ENCODE measurements at places on chromosomes 7 and 10.

GRCh38 chr10:106872176-106872575, 292.3 kb downstream of the SORCS1 start:
- DNase-seq = no peak

DNA sequence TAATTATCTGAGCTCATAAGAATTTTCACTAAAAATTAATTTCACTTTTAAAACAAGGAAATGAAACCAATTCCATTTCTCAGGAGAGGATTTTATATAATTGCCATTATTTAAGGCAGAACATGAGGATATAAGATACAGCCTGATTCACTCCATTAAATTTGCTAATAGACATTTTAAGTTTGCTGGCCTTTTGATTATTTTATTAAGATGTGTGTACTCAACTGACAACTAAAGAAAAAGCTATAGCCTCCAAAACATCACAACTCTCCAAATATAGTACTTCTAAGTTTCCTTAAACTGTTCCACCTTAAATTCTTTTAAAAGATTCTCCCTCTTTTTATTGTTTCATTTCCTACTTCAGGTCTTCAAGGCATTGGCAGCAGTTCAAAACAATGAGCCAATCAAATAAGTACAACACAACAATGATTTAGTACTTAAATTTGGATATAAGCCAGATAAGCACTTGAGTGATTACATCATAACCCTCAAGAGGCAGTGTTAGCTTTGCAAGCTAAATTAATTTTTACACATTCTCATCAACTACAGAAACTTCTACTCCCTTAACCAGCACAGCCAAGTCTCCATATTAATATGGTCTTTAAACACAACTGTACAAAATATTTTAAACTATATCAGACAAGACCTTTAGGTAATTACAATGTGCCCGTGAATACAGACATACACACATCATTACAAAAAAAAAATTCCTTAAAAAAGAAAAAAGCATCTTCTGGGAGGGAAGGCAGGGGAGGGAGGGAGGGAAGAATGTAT, 121.8 kb downstream of the KMT2C start:
- DNase-seq = peak; percentile 67

DNA sequence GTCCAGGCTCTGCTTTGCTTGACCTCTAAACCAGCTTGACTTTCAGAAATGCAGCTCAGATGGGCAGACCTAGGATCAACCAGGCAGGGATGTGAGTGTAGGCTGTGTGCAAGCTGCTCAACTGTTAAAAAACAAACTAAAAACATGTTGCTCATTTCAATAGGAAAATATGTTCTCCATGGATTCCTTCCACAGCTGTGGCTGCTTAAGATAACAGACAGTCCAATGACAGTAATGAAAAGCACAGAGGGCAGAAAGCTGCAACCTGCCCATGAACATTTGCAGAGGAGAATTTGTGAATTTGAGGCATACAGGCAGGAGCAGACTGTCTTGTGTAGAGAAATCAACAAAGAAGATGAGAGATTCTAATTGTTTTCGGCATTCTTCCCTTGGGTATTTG, 534.2 kb downstream of the CCSER2 start:
- no peak for DNase-seq

GRCh38 chr7:33809228-33809627, 96.1 kb upstream of the BMPER start:
- DNase-seq = peak; percentile 7

DNA sequence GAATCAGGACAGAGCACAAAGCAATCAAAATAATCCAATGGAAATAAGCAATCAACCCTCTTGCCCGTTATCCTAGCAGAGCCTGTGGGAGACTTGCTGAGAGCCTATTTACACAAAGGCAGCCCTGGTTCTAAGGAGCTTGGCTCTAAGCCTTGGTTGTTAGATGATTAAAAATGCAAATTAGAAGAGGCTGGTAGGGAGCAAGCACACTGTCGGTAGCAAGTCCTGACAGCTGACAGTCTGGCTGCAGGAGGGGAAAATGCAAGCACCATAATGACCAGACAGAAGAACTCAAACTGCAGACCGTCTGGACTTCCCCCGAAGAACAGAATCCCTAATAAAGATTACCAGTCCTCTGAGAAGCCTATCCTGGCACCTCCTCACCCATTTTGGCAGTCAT, 131.8 kb upstream of the CTTNBP2 start:
- peak; percentile 78 for DNase-seq

- no peak for DNase-seq
Measured at GRCh38 chr7:1645476-1645875, 24.6 kb upstream of the ELFN1 start.

GRCh38 chr10:88343761-88344484, 239.2 kb downstream of the RNLS start:
- no peak for DNase-seq

DNA sequence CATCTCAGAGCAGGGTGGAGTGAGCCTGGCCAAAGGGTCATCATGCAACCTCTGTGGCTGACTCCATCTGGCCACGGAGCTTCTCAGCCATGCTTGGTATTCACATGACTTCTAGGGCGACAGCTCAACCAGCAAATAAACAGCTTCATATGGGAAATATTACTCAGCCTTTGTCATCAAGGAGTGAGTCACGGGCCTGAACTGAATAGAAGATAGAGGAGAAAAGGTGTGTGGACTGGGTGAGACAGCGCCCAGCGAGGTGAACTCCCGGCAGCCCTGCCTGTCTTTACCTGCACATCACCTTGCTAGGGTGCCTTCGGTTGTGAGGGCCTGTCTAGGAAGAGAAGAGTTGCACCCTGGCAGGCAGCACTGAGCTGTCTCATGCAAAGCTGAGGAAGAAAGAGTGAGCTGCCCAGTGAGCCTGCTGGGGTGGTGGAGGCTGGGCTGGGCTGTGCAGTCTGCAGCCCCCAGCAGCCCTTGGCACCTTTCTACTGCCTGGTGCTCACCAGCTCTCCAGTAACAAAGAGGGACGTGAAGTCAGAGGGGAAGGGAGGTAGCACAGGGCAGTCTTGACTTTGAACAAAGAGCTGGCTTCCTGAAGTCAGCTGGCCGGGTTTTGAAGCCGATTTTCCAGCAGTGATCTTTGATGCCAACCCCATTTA, 114.2 kb downstream of the EGFR start:
- no peak for DNase-seq

GRCh38 chr7:11469028-11469745, 362.8 kb downstream of the THSD7A start:
- no peak for DNase-seq

- DNase-seq = no peak
Measured at GRCh38 chr7:12207046-12207445, 4.0 kb upstream of the TMEM106B start.

DNA sequence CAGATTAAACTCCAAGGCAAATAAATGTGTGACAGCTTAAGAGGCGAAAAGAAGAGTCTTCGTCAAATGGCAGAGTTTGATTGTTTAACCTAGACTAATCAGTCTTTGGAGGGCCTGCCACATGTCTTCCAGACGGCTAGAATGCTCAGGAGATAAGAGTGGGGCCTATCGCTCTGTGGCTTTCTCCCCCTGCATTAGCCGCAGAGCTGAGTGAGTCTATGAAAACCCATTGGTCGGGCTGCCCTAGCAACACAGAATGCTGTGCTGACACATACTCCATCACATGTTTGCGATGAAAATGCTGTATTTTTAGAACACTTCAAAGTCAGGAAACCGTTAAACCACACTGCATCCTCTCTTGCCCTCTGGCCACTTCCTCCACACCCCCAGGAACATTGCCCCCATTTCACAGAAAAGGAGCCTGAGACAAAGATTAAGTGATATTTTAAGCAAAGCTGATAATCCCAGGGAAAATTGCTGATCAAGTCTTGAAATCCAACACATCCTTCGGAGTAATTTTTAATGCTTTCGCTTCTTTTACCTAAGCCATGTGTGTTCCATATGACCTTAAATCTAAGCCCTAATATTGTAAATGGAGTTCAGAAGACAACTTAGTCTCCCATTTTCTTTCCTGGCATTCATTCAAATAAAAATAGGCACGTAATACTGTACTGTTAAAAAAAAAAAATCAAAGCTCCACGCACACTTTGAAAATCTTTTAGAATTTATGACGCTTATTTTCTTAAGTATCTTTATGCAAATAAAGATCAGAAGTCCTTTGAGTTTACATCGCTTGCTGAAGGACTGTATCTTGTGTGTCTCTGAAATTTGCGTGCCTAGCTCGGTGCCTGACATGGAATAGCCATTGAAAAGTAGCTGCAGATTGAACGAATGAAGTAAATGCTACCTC, 161.2 kb downstream of the CELF2 start:
- peak; percentile 12 for DNase-seq

DNA sequence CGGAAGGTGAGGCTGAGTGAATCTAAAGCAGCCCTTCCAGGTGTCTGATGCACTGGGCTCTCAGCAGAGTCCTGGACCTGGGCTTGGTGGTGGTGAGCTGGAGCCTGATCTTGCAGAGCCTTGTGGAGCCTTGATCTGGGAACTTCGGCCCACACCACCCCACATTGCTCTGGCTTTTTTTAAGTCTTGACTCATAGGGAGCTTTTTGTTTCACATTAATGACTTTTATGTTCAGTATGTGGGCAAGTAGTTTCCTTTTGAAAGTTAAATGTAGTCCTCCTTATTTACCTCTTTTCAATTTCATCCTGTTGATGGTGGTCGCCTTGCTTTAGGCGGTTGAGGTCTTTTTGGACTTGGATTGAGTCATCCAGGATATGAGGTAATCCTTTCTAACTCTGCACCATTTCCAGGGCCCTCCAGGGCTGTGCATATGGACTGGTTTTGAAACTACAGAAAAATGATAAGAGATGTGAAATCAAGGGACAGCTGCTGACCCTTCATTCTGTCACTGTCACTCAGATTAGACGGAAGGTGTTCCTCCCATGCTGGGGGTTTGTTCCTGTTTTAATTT, 2.9 kb upstream of the NRAP start:
- no peak for DNase-seq

DNA sequence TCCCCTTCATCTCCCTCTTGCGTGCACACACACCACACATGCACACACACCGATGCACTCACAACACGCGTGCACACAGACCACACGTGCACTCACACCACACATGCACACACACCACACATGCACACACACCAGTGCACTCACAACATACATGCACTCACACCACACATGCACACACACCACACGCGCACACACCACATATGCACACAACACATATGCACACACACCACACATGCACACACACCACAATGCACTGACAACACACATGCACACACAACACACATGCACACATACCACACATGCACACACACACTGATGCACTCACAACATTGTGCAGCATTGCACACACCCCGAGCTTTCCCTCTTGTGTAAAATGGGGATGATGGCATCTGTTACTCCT, 68.1 kb downstream of the TRRAP start:
- DNase-seq = no peak

DNA sequence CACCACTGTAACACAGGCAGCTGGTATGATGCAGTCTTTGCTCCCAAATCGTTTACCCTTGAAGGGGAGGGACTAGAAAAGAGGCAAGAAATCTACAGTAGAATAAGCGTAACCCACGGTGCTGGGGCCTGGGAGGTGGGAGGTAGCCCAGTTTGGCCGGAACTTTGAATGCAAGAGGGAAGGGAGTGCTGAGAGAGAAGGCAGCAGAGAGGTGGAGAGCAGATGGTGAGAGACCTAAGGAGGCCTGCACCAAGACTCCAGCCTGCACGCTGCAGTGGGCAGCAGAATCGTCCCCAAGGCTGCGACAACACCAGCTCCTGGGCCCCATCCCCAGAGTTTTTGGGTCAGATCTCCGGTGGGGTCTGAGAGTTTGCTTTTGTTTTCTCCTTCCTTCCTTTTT, 547.5 kb downstream of the GALNT17 start:
- DNase-seq = peak; percentile 53

DNA sequence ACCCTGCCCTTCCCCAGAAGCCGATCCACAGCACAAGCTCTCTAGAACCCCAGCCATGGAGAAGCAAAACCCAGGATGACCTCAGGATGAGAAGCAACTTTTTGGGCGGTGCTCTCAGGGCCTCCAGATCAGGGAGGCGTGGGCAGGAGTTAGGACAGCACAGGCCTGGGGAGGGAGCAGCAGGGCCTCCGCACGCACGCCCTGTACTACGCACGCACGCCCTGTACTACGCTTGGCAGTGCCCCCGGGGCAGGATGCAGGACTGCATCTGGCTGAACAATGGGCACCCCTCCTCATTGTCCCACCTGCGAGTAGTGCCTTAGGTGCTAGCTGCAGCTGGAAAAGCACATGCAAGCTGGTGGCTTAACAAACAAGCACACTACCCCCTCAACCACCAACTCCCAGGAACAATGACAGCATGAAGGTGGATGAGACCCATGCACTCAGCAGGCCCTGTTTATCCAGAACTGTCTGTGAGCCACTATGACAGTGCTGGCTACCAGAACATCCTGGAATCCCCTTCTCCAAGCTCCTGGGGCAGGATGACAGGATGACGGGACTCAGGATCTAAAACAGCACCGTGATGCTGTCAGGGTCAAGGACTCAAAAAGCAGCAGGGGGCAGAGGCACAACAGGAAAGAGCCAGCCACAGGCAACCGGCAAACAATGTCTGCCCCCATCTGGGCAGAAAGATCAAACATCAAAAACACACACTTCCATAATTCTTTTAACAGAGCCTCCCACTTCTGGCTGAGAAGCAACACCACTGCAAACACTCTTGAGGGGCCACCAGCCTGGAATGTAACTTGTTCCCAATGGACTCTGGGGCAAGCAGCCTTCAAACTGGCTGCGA, 11.8 kb downstream of the PODXL start:
- DNase-seq = peak; percentile 23

- no peak for DNase-seq
Measured at GRCh38 chr10:32077896-32078485, 21.8 kb upstream of the KIF5B start.

- peak; percentile 15 for DNase-seq
Measured at GRCh38 chr7:47503281-47503680, 78.6 kb downstream of the TNS3 start.

DNA sequence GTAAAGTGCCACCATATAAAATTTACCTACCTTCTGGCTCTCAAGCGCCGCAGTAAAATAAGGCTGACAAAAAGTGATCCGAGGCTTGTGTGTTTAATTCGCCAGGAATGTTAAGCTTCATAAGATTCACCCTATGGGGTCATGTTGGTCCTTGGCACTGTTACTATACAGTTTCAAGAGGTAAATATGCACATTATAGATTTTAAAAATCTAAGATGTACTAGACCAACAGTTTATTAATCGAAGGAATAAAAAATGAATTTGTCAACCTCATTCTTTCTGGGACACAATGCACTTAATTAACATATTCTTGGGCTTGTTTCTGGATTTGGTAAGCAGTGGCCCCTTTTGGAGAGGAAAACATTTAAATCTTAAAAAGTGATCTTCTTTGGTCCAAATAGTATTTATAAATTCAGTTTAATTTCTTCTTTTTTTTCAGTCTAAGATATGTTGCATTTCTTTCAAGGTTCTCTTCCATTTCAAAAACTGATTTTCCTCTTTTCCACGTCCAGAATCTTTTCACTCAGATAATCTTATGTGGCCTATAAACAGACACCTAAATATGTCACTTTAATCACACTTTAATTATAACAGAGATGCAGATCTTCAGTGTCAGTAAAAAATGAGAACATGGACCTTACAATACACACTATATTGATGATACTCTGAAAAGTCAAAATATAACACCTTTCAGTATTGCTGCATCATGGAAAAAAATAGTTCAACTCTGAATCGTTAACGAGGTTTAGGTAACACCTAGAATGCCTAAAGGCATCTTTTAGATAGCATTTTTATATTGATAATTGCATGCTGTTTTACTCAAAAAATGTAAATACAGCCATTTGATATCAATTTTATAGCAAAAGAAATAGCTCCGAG, 3.8 kb upstream of the SKIDA1 start:
- DNase-seq = peak; percentile 76

- DNase-seq = no peak
Measured at GRCh38 chr7:155800741-155801267, 11.5 kb downstream of the SHH start.
